ENCODE measurements at places on chromosomes 7 and 10.

DNA sequence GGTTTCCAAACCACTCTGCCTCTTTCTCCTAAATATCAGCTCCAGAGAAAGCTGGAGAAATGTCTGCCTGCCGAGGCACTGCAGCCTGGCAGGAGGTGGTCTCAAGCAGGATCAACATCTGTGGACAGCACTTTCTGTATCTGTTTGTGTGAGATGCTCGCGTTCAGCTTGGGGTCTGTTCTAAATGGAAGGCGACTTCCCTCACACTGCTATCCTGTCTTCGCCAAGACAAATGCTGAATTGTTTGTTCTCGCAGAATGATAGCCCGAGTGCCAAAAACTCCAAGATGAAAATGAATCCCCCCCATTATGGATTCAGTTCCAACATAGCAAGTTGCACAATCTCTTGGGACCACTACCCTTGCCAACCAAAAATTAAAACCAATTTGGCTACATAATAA lies 72.2 kb upstream of the PALS2 start:
- H3K27me3 ChIP-seq = no peaks in the 10 kb centered on the region
- no peak overlapping the region for H3K27ac ChIP-seq
- no peak overlapping the region for H3K4me3 ChIP-seq
- H3K36me3 ChIP-seq = no peaks in the 10 kb centered on the region
- DNase-seq = no peak
- no peaks in the 10 kb centered on the region for H3K4me1 ChIP-seq

- H3K27ac ChIP-seq = no peak overlapping the region
- peaks cover 3% of the 10 kb centered on the region for H3K36me3 ChIP-seq
- no peak overlapping the region for H3K4me3 ChIP-seq
- peak; percentile 5 for DNase-seq
- H3K4me1 ChIP-seq = peaks cover 18% of the 10 kb centered on the region
These were observed 1.5 kb downstream of the CYP3A7 start for GRCh38 chr7:99733448-99733847.

DNA sequence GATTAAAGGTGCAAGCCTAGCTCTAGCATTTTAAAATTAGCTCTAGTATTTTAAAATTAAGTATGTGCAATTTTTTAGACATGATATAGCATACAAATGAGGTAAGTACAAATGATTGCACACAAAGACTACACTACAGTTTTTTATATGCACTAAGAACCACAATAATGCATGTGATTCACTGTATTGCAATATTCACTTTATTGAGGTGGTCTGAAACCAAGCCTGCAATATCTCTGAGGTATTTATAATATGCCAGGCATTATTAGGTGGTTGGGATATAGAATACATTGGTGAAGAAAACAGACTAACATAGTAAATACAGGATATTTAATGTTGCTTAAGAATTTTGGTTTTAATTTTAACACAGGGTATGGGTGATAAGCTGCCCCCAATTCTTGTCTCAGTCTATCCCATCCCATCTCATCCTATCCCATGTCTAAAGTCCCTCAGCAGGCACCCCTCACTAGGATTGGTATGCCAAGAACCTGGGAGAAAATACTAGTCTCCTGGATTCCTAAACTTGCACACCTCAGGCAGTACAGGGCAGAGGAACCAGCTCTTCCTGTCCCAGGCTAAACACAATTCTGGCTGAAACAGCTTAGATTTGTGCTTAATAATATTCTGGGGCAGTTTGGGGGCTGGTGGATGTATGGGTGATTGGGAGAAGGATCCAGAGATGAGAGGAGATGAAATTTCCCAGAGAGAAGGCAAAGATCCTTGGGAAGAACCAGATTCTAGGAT lies 90.4 kb downstream of the HIPK2 start:
- H3K27ac ChIP-seq = no peak overlapping the region
- H3K36me3 ChIP-seq = peaks cover 6% of the 10 kb centered on the region
- peaks cover 2% of the 10 kb centered on the region for H3K4me1 ChIP-seq
- no peak overlapping the region for H3K4me3 ChIP-seq
- H3K27me3 ChIP-seq = peaks cover 1% of the 10 kb centered on the region

GRCh38 chr7:106542550-106543220 lies 118.3 kb downstream of the CCDC71L start:
- H3K27ac ChIP-seq = peak overlapping the region; percentile 76
- H3K27me3 ChIP-seq = peaks cover 4% of the 10 kb centered on the region
- DNase-seq = peak; percentile 66
- peaks cover 25% of the 10 kb centered on the region for H3K4me1 ChIP-seq
- H3K36me3 ChIP-seq = no peaks in the 10 kb centered on the region

GRCh38 chr10:124419635-124420034 lies 912 bp upstream of the OAT start:
- DNase-seq = no peak
- H3K4me3 ChIP-seq = peak overlapping the region; percentile 54
- H3K27ac ChIP-seq = no peak overlapping the region
- H3K27me3 ChIP-seq = peaks cover 3% of the 10 kb centered on the region
- peaks cover 6% of the 10 kb centered on the region for H3K4me1 ChIP-seq
- no peaks in the 10 kb centered on the region for H3K36me3 ChIP-seq

DNA sequence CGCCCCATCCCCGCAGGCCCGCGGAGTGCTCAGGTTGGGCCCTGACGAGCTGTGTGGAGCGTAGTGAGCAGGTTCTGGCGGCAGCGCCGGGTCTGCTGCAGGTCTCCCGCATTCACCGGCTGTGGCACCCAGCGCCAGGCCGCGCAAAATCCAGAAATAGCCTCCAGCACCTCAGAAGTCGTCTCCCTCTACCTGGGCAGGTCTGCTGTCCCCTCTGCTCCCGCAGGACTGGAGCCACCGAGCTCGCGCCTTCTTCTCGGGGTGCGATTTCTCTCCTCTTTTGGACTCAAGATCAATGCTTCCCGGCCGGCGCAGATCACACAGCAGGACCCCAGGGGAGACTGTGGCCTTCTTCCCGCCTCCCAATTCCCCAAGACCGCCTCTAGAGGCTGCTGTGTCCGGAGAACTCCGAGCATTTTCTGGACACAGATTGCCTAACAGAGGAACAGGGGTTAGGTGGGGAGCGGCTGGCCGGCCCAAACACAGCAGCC lies 8.4 kb downstream of the TLX1 start:
- peak; percentile 59 for DNase-seq
- peaks cover 52% of the 10 kb centered on the region for H3K4me1 ChIP-seq

DNA sequence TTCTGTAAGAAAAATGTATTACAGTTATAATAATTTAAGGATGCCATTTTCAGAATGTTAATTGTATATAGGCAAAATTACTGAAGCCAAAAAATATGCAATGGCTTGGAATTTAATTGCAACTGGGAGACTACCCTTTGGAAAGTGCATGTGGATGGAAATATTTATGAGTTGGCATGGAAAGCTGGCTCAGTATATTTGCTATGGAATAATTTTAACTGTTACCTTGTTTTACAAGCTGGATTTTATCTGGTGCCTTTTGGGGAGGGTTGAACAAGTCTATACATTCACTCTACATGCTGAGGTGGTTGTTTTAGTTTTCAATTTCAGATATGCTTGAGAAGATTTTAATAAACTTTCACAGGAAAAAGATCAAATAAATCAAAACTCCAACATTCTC lies 80.9 kb upstream of the ABCB5 start:
- no peaks in the 10 kb centered on the region for H3K4me1 ChIP-seq

Data from endothelial cell (in vitro differentiated cells).